ENCODE measurements at places on chromosomes 16 and 17.

DNA sequence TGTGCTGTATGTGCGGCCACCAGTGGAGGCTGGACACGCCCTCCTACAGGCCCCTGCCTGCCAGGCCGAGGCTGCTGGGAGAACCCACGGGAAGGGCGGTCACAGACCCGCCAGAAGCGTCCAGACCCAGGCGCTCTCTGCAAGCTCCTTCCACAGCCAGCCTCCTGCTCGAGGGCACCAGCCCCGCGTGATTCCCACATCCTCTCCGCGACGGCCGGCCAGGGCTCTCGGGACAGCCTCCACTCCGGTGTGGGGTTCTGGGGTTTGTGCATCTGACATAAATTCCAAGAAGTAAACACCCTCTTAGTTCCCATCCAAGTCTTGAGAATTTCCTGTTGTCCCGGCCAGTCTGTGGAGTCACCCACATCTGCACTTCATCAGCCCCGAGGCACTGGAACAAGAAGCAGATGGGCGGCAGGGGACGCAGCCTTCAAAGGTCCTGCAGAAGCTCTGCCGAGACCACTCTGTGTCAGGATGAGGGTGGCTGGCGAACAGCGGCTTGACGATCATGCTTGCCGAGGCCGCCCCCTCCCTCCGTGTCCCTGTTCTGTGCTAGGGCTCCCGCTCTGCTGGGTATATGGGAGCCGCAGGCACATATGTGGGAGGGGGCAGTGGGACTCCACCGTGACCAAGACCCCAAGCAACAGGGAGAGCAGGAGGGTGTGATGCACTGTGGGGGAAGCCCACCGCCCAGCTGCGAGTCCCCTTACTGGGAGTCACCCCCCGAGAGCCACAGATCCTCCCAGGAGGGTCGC lies 2.4 kb upstream of the TMEM204 start:
- DNase-seq = no peak

GRCh38 chr17:57860414-57860999 lies 10.7 kb upstream of the MRPS23 start:
- DNase-seq = peak; percentile 40

DNA sequence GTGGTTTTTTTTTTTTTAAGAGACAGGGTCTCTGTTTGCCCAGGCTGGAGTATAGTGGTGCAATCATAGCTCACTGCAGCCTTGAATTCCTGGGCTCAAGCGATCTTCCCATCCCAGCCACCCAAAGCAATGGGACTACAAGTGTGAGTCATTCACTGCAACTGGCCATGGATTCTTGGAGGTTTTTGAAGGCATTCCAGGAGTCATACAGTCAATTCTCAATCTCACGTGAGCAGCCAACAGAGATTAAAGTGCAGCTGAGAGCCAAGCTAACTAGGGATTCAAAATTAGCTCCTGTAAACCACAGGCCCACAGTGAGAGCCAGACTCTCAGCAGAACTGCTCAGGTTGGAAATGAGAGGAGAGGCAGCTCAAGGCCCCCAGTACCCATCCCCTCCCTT lies 30.2 kb downstream of the XPO6 start:
- DNase-seq = no peak

DNA sequence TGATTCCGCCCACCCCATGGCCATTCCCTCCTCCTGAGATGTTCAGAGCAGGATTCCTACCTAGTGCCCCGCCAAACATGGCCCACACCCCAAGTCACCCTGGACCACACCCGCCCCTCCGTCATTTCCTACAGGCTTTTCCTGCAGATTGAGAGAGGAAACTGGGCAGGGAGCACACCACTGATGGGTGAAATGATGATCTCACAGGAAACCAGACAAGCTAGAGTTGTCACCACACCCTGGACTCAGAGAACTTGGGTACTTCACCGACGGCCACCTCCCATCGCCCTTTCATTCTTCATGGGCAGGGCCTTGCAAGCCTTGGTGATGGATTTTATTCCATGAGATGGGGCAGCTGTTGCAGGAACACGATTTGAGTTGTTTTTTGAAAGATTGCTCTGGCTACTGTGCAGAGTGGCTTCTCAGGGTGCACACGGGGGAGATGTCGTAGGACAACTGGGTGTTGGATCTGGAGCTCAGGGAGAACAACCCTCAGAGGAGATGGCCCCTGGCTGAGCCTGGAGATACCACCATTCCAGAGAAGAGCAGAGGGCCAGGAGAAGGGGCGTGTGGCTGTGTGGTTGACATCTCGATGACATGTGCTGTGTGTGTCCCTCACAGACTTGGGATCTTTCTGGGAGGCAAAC lies 7.4 kb upstream of the B9D1 start:
- no peak for DNase-seq

DNA sequence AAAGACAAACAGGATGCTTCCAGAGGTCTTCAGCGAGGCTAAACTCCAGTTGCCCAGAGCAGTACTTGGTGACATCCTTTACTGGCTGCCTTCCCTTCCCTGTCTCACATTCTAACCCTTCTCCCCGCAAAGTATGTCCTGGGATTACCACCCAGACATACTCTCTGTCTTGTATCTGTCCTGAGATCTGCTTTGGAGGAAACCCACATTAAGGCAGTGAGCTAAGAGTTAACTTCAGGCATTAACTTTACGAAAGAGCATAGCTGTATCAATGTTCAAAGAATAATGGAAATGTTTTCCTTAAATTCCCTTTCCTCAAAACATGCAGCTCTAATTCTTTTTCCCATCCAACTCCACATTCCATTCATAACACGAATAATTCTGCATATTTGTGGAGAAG lies 385.2 kb downstream of the NPIPA8 start:
- no peak for DNase-seq

All from posterior cingulate gyrus (tissue), 11 donors.